D341Med (cell line): ENCODE measurements at places on chromosomes 3 and 15.

DNA sequence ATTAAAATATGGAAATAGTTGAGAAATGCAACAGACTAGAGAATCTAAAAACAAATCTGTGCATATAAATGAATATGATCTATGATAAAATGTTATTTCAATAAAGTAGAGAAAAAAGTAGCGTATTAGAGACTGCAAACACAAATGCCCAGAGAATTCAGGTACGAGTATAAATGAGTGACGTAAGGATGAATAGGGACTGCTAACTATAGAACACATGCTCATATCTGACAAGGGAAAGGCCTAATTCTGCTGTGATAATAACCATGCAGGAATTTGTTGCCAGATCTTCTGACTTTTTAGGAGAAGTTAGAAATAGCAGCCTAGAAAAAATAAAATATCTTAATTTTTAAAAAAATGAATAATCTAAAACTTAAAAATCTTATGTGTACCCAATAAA, 73.1 kb downstream of the ESYT3 start:
- DNase-seq, result no peak

GRCh38 chr15:57509126-57509525, 82.6 kb upstream of the MYZAP start:
- no peak for DNase-seq

GRCh38 chr15:25249236-25250010, 189.4 kb downstream of the UBE3A start:
- peak; percentile 11 for DNase-seq

DNA sequence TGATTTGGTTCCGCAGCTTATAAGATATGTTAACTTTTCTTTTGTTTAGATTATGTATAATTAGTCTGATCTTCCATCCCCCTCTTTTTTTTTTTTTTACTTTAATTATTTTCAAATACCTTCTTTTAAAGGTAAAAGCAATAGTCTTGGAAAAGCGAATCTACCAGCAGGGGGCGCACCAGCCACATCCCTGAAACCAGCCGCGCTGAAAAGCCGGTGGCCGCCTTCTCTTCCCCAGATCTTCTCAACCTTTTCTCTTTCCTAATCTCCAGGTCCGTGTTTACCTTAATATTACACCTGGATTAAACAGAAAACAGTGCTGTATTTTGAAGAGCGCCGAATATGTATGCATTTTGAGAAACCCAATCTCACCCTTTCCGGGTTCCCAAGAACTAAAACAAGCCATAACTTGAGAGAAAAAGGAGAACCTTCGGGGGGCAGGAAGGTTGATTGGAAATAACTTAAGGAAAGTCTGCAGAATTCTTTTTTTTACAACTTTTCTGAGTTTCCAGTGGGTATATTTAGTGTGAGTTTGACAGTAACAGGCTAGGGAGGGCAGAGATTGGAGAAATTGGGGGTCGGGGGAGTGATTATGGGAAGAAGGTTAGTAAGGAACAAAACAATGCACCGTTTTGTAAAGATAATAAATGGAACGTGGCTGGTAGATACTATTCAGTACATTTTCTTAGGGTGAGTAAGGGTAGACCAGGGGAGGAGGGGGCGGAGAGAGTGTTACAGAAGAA, 2.0 kb upstream of the SOX2 start:
- peak; percentile 68 for DNase-seq

DNA sequence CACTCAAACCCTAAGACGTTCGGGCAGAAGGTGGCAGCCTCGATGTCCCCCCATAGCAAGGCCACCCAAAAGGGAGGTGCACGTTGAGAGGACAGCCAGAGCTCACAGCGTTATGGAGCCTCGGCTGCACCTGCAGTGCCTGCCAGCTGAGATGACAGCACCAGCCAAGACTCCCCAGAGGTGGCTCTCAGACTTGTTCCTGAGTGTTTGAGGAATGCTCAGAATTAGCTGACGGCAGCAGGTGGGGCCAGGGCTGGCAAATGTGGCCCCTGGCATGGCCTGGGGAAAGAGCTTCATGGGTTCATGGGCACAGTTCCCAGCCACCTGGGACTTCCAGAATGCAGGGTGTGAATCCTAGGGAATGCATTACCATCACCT, 177.8 kb downstream of the KLF13 start:
- peak; percentile 20 for DNase-seq

GRCh38 chr3:46065294-46065705, 38.0 kb upstream of the XCR1 start:
- no peak for DNase-seq

- DNase-seq, result no peak
Observed at GRCh38 chr3:185931777-185932612, 5.8 kb downstream of the TRA2B start.

GRCh38 chr15:54033356-54033860, 55.2 kb downstream of the UNC13C start:
- DNase-seq, result no peak

DNA sequence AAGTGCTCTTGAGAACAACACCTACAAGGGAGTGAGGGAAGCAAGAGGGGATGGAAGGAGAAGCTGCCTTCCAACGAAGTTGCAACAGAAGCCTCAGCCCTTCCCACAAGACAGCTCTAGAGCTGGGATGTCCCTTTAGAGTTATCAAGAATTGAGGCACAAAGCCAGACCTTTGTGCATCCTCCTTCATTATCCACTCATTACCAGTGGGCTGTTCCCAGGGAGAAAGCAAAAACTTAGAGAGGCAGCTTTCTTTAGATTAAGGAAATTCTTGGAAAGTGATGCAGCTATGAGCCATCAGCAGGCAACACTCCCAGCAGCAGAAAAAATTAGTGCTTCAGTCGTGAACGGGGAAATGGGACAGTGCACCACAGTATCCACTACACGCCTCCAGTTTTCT, 10.6 kb upstream of the CD96 start:
- DNase-seq, result no peak

DNA sequence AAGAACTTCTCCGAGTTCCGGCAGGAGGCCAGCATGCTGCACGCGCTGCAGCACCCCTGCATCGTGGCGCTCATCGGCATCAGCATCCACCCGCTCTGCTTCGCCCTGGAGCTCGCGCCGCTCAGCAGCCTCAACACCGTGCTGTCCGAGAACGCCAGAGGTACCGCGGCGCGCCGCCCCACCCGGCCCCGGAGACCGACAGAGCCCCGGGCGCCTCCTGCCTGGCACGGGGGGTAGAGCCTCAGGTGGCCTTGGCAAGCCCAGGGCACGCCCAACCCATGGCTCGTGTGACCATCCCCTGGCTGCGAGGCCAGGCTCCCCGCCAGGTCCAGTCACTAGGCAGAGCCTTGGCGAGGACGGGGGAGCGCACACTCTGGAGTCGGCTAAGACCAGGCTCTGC, 134.1 kb downstream of the LRRK1 start:
- DNase-seq, result peak; percentile 25

DNA sequence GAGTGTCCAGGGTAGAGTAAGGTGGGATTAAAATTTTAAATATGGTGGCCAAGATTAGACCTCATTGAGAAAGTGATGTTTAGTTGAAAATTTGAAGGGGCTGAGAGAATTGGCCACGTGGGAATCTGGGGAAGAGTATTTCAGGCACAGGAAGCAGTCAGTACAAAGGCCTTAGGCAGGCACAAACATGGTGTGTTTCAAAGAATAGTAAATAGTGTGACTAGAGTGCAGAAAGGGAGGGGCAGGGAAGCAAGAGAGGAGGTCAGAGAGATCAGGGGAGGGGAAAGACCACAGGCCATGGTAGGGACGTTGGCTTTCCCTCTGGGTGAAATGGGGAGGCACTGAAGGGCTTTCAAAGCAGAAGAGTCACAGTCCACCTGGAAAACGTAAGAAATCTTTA, 36.6 kb upstream of the POMGNT2 start:
- no peak for DNase-seq

DNA sequence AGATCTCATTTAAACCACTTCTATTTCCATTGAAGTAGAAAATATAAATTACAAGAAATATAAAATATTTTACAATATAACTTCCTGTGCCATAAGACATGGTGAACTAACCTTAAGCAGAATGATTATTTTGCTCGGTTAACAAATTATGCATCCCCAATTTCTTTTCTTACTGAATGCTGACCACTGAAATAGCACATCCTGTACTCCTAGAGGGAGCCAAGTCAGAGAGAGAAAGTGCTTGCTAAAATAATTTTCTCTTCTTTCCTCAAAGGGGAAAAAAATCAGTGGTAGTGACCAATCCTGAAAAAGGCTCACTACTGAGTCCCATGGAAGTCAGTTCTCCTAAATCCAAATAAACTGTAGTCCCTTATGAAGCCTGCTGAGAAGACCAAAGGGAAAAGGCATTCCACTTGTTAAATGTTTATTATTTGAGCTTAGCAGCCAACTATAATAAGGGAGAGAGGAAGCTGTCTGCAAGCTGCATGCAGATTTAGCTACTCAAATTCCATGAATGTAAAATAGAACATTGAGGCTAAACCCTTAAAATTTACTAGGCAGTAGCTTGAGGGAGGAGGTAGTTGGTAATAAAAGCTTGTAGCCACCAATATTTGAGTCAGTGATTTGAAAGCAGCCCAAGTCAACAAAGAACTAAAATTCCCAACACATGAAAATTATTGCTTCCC, 33.1 kb downstream of the CEP152 start:
- no peak for DNase-seq

- DNase-seq, result peak; percentile 75
Observed at GRCh38 chr3:10702961-10703740, 112.9 kb upstream of the SLC6A11 start.

DNA sequence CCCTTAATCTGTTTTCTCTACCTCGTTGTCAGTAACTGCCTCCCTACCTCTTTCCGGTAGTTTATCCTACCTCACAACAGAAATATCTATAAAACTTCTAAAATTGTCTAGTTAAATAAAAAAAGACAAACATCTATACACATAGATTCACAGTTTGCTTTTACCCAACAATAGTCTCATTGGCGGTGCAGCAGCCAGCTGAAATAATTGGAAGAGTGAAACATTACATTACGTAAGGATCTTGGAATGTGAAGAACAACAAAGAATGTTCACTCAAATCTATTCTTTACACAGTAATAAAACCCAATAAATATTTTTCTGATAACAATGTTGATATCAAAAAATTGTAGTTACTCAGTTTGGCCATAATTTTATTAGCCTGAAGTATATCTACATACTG, 115.5 kb upstream of the ARPP21 start:
- DNase-seq, result no peak

DNA sequence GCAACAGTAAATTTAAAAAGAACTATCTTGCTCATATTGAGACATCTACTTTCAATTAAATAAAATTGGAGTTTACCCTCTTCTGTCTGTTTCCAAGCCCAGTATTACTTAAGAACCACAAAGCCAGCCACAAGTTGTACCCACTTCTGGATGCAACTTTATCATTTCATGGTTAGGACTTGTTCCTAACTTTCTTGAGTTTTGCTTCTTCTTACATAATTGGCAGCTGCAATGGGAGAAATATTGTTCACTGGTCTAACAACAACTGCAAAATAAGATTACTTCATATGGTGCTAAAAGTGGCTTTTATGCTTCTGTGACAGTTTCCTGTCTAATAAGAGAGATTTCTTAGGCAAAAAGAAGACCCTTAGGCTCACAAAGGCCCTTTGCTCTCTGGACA, 240.6 kb downstream of the OTOL1 start:
- DNase-seq, result no peak

DNA sequence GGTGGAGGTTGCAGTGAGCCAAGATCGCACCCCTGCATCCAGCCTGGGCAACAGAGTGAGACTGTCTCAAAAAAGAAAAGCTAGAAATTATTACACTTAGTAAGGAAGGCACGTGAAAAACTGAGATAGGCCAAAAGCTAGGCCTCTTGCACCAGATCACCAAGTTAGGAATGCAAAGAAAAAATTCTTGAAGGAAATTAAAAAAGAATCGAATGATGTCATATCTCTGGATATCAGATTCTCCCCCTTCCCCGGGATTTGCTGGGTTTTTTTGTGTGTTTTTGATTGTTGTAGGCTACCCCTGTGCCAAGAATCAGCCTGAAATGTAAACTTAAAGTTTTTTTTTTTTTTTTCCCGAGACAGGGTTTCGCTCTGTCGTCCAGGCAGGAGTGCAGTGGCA, 17.4 kb downstream of the PTPN23 start:
- no peak for DNase-seq

GRCh38 chr15:68311464-68311835, 33.9 kb downstream of the FEM1B start:
- DNase-seq, result peak; percentile 1

DNA sequence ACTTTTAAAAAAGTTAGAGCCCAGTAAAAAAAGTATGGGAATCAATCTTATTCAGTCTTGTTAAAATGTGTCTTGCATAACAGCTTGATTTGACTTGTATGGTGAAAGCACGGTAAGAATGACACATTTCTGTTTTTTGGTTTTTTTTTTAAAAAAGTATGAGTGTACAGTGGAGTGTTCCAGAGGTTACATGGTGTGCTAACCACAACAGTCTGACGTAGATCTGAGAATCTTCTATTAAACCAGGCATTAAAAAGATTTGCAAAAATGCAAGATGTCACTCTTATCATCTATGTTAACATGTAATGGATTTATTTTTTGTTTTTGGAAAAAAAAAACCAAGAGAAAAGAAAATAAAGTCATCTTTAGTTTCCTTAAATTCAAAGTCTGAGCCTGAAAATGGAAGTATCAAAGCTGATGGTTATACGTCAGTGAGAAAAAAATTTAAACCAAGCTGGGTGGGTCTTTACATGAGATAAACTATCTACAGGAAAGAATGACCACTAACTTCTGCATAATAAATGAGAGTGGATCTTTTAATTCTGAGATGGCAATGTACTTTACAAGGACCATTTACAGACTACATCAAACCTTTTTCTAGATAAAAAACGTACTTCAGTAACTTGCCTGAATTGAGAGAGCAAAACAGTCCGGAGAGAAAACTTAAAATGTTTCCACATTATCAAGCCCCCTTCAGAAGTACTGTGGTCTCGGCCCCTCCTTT, 1.6 kb downstream of the GABPB1 start:
- DNase-seq, result no peak

DNA sequence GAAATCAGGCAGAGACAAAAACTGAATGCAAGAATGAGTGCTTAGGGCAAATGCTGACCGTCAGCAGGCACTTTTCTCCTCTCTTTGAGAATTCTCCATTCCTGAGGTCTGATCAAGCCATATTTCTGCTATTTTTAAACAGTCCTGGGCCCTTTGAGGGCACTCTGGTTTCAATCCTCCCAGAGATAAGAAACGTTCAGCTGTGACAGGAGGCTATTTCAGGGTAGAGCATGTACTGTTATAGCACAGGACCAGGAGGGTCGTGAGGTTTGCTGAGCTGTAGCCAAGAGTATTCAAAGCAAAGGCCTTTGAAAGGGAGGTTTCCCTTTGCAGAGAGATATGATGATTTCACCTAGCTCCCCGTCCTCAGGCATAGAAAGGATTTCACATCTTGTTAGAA, 39.6 kb upstream of the PDZRN3 start:
- DNase-seq, result no peak

GRCh38 chr3:184524981-184525336, 36.6 kb upstream of the EPHB3 start:
- no peak for DNase-seq

- no peak for DNase-seq
Observed at GRCh38 chr15:57337868-57338411, 38.4 kb upstream of the CGNL1 start.

GRCh38 chr3:60330107-60330506, 921.1 kb downstream of the FHIT start:
- no peak for DNase-seq

- no peak for DNase-seq
Observed at GRCh38 chr15:40051616-40052415, 12.8 kb upstream of the SRP14 start.
